ENCODE measurements at places on chromosomes 1 and 21.

- DNase-seq: peak; percentile 24
Measured at GRCh38 chr1:39214021-39214713, 9.7 kb downstream of the MACF1 start.

GRCh38 chr1:170277985-170278384 lies 132.2 kb downstream of the NTMT2 start:
- DNase-seq: no peak

DNA sequence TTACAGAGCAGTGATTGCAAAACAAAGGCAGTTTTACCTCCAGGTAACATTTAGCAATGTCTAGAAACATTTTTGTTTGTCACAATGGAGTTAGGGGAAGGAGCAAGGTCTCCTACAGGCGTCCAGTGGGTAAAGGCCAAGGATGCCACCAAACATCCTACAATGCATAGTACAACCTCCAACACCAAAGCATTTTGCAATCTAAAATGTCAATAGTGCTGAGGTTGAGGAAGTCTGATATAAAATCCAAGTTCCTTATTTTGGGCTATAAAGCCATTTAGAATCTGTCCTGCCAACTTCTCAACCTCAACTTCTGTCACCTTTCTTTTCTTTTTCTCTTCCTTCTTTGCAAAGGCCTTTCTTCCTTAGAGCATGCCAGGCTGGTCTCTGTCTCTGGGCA lies 111.2 kb downstream of the FASLG start:
- no peak for DNase-seq

DNA sequence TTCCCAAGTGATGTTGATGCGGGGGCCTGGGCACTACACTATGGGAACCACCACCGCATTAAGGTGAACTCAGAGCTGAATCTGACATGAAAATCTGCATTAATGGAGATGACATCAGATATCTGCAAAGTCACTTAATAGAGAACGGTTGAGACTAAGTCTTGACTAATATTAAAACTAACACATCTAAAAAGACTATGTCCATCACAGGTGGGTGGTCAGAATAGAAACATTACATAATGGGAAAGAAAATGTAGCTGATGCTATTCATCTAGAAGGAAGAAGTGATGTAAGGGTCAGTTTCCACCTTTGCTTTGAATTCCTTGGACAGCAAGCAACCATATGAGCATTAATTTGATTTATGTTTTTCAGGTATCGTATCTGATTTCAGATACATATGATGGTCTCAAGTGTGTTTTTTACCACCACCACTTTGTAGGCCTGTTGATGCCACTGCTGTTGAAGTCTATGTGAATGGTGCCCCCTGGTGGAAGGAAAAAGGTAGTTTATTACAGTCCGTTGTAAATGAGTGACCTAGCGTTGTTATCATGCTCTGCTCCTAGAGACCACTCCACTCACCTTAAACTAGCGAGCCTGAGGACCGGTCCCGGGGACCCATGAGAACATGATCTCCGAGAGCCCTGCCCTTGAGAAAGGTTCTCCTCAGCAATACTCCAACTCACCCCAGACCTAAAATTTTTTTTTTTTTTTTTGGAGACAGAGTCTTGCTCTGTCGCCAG lies 73.5 kb downstream of the BACH1 start:
- DNase-seq: peak; percentile 89

DNA sequence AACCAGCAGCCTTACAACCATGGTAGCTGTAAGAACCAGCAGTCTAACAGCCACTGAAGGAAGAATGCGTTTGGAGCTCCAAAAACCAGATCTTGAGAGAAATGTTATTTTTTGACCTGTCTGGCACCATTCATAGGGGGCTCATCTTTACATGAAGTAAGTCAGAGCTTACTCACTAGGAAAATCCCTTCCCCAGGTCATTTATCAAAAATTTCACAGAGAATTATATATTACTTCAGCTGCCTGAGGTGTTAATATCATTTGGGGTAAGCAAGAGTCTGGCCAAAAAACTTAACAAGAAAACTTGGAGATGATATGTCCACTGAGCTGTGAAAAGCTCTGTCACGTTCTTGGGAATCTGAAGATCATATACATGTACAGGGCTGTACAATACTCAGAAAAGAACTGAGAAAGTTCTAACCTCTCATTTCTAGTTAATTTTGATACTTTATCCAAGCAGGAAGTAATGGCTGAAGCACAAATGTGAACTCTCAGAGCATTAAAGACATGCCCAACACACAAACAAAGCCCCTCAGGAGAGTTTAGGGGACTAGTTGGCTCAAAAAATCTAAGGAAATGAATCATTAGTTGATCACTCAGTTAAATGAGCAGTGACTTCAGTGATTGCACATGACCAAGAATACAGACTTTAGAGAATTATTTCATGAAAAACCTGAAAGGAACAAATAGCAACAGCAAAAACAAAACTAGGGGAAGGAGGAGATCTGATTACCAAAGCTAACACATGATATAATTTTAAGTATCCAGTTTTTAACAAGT lies 681.1 kb downstream of the LTN1 start:
- no peak for DNase-seq

DNA sequence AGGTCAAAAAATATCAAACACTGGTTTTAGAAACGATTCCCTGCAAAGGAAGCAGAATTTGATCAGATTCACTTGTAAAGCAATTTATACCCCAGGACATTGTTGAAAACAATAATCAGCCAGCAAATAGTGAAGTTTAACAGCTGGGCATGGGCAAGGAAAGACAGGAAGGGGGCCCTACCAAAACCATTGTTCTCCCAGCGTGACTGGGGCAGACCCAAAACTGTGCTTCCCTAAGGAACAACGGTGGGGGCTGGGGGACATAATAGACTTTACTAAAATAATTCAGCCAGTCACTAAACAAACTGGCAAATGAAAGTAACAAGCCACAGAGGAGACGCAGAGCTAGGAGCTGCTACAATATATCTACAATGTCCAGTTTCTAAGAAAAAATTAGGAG lies 100.2 kb downstream of the AHCTF1 start:
- DNase-seq: no peak

DNA sequence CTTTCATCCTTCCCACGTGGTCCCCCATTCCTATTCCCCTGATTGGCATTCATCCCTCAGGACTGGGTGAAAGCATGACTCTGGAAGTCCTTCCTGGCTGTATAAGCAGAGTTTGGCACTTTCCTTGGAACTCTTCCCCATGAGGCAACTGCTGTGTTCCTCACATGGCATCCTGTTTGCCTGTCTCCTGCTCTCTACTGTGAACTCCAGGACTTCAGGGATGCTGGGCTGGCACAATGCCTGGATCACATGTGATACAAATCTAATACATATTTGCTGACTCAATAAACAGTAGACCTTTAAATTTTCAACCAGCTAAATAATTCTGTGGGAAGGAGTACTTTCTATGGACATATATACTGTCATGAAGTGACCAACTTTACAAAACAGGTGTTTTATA lies 46.8 kb upstream of the EDEM3 start:
- DNase-seq: peak; percentile 94

GRCh38 chr1:14875524-14876509 lies 277.3 kb downstream of the KAZN start:
- no peak for DNase-seq

GRCh38 chr1:31647106-31647505 lies 2.4 kb upstream of the PEF1 start:
- DNase-seq: no peak

DNA sequence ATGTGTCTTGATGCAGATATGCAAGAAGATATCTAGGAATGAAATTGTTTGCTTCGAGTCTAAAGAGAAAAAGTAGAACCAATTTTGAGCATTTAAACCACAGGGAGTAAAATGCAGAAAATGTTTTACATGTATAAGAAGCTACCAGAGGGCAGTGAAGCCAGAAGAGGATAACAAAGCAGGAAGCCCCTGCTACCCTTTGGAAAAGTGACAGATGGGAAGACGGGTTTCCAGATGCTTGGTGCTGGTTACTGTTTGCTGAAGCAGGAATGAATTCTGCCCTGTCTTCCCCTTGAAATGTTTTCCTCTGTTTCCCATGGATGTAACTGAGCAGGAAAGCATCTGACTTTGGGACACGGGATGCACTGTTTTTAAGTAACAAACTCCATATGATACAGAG lies 822.2 kb downstream of the MRPL39 start:
- DNase-seq: no peak

DNA sequence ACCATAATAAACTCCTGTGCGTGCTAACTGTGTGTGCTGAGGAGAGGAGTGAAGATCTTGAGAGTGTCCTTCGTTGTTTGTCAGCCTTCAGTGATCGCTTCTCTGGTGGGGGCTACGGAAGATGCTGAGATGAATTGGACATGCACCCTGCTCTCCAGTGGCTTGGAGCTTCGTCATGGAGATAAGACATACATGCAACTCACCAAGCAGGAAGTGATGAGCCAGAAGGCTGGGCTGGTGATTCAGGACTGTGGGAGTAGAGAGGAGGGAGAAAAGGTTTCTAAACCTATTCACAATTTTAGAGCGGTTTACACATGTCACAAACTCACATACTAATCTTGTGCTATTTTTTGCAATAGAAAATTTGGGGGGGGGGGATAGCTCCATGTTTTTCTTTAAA lies 128.9 kb upstream of the ADAR start:
- DNase-seq: peak; percentile 15

GRCh38 chr21:31869750-31870149 lies 3.1 kb upstream of the HUNK start:
- DNase-seq: no peak

GRCh38 chr21:36178349-36178748 lies 21.7 kb downstream of the DOP1B start:
- DNase-seq: no peak

GRCh38 chr1:234509457-234510328 lies 30.7 kb upstream of the TARBP1 start:
- DNase-seq: peak; percentile 63
